Midbrain (tissue), 1 donor: ENCODE measurements at places on chromosomes 16 and 17.

DNA sequence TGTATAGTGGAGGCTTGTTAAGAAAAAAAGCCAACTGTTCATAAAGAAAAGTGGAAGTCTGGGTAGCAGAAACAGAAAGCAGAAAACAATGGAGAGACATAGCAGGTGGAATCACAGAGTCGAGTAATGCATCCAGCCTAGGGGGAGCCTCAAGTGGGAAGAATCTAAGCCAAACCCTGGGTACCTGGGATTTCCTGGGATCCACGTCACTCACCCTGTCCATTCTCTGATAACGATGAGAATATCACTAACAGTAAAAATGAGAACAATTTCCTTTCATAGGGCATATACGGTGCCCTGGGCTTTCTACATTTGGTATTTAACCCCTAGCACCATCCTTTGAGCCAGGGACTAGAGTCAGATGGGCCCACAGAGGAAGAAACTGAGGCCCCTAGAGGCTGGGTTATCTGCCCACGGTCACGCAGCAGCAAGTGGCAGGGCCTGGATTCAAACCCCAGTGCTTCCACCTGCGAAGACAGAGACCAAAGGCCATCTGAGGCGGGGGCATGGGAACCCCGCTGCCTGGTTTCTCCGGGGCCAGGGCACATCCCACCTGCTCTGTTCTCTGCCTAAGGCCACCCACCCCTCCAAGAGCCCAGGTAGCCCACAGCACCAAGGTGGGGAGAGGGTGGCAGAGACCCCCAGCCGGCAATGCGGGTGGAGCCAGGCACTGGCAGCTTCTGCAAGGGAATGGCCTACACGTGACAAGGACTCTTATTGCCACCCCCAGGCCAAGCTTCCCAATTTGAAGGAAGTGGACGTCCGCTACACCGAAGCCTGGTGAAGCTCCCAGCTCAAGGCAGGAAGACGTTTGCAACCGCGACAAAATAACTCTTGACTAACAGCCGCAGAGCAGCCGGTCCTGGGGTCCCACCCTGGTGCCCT is 69.8 kb upstream of the PLCG2 start:
- DNase-seq: no peak

- peak; percentile 11 for DNase-seq
Observed at GRCh38 chr16:62036101-62036801, at the start of gene CDH8. TSS of gene CDH8 (minus strand) at chr16:62036438. CDS start at chr16:62021403, 15,035 bp downstream.

GRCh38 chr17:37359682-37360188 is 16.1 kb upstream of the C17orf78 start:
- peak; percentile 31 for DNase-seq

GRCh38 chr17:73126716-73127473 is 34.4 kb upstream of the SLC39A11 start:
- DNase-seq: no peak

- DNase-seq: no peak
Observed at GRCh38 chr16:50099957-50100648, 34.3 kb downstream of the HEATR3 start.

DNA sequence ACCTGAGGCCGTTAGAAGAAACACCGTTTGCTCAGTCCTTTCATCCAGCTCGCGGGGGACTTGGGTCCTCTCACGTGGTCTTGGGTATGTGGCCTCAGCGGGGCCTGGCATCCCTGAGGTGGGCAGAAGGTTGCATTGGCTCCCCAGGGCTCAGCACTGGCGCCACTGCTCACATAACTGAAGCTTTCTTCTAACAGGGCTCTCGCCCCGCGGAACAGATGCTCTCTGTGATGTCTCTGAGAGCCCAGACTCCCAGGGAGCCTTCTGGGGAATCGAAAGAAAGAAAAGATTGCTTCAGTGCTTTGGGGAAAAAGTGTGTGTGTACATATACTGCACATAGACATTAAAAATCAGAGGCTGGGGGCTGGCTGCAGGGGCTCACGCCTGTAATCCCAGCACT is 10.1 kb downstream of the MGRN1 start:
- peak; percentile 8 for DNase-seq

DNA sequence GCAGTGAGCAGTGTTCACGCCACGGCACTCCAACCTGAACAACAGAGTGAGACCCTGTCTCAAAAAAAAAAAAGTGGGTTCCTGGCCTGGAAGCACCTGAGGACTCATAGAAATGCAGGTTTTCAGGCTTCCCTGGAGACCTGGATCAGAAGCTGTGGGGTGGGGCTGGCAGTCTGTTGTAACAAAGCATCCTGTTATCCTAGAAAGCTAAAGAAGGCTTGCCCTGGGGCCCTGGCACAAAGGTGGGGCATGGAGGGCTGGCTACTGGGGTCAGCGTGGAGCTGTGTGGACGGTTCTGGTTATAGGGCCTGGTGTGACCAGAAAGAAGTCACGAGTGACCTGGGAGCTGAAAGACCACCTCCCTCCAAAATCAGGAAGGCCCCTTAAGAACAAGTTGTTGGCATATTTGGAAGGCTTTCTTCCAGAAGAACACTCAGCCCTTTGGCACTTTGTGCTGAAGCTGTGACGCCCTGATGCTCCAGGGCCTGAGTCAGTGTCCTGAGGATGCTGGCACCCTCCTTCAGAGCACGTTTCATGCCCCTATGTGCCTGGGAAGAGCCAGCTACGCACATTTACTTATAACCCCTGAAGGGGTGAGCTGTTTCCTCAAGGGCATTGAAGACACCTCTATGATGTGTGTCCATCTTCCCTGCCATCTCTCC is 6.2 kb downstream of the CRISPLD2 start:
- DNase-seq: no peak

- no peak for DNase-seq
Observed at GRCh38 chr17:65442250-65442649, 119.2 kb downstream of the AXIN2 start.

DNA sequence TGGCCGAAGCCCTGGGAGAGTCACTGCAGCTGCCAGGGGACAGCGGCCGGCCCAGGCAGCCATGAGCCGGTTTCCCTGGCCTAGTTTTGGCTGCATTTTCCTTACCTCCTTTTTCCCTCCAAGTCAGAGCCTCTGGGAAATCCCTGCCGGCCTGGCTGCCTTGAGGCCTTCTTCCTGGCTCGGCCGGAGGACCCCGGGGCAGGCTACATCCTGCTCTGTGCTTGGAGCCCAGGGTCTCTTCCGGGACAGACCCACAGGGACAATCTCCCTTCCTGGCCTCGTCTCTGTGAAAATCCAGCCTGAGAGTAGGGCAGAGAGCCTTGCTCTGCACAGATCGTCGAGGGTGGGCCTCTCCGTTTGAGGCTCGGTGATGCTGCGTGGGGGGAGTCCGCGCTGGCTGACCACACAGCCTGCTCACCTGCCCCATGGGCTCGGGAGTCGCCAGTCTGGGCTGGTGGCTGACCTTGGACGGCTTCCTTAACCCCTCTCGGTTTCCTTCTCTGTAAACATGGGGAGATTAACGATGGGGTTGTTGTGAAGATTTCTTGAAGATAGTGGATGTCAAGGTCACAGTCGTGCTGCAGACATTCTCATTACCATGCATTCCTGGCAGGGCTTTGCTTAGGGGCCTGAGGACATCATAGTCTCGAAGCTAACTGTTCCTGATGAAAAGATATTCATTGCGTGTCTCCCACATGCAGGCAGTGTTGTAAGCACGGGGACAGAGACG is 34.8 kb upstream of the CIBAR2 start:
- no peak for DNase-seq

DNA sequence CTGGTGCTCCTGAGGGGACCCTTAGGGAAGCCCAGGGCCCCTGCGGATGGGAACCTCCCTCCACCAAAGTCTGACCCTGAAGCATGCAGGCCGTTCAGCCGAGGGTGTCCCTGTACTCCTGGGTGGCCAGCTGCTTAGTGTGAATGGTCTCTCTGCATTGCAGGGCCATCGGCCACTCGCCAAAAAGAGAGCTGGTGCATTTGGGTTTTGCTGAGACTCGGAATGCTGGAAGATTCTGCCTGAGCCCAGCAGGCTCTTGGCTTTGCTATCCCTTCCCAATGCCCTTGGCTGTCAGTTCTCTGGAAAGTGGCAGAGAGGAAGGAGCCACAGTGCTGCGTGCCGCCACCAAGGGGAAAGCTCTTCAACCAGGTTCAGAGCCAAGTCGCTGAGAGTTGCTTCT is 2.8 kb downstream of the MEOX1 start:
- DNase-seq: no peak

GRCh38 chr17:82217120-82217529 is 4.5 kb upstream of the CCDC57 start:
- no peak for DNase-seq

- no peak for DNase-seq
Observed at GRCh38 chr16:80034469-80034826, 433.9 kb upstream of the MAF start.

- no peak for DNase-seq
Observed at GRCh38 chr17:12659500-12659899, 6.2 kb upstream of the MYOCD start.

DNA sequence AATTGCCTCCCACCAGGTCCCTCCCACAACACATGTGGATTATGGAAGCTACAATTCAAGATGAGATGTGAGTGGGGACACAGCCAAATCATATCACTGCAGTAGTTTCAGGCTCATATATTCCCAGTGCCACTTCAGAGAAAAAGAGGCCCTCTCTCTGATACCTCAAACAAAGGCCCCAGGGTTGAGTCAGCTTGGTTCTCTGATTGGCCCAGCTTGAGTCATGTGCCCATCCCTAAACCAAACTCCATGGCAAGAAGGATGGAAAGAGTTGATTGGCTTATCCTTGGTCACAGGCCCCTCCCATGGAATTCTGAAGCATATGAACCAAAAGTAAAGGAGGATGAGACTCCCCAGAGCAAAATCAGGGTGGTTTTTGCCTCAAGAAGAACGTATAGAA is 75.9 kb upstream of the IRX6 start:
- no peak for DNase-seq

GRCh38 chr16:24617502-24617901 is 78.1 kb downstream of the RBBP6 start:
- DNase-seq: no peak

GRCh38 chr16:57387598-57388354 is 15.5 kb downstream of the CX3CL1 start:
- no peak for DNase-seq

DNA sequence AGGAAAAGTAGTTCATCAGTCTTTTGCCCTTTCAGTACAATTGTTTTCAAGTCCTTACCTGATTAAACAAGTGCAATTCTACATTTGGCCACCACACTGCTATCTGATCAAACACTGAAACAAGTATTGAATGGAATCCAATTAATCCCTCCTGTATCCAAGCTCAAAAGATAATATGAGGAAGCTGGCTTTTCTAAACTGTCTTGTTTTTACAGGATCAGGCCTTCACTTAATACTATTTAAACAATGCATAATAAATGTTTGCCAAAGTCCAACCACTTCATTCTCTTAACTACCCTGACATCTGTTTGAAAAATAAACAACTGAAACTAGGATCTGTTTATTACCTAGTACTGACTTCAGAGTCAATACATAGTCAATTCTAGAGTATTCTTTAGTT is 131.6 kb downstream of the MRTFB start:
- no peak for DNase-seq

DNA sequence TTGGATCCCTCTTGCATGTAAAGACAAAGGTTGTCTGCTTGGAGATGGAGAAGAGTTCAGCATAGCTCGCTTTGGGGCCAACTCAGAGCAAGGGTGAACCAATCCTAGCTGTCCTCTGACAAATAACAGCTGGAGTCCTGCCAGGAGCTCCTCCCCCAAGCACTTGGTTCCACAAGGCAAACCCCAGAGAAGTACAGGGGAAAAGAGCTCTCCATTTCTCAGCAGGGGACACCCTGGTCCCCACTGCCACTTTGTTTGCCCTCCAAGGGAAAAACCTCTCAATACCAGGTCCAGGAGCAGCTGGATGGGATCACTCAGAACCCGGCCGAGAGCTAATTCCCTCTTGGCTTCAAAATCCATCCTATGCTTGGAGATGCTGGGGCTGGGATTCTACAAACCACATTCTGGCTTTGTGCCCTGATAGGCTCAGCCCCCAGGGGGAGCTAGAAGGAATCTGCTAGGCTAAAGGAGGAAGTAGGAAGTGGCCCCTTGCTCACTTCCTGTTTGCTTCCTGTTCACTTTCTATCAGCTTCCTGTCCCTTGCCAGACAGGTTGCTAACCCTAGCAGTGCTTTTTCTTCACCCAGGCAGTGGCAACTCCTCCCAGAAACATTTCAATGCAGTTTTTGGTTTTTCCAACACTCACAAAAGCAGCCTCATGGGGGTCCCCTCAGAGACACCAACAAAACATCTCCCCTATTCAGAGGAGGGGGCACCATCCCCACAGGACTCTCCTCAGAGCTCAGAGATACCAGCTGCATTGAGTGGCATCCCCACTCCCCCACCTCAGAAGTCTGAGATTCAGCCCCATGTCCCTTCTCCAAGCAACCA is 30.7 kb downstream of the CDRT4 start:
- DNase-seq: peak; percentile 75

GRCh38 chr17:28493460-28493859 is 12.7 kb upstream of the FOXN1 start:
- no peak for DNase-seq

- DNase-seq: no peak
Observed at GRCh38 chr16:17775061-17775460, 304.3 kb upstream of the XYLT1 start.

GRCh38 chr16:85348911-85349334 is 236.7 kb upstream of the CIBAR2 start:
- no peak for DNase-seq

DNA sequence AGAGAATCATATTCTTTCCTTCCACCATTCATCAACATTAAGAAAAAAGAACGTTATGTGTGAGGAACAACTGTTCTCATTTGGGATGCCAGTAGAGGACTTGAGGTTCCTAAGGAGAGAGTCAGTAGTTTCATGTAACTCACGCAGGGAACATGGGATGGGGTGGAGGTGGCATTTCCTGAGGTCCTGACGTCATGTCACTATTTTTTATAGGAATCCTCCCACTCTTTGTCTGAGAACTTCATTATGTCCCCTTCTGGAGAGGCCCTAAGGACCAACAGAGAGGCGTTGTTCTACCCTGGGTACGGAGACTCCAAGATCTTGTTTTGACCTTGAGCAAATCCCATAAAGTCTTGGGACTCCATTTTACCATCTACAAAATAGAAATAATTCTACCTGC is 211.7 kb upstream of the SOX9 start:
- DNase-seq: no peak

GRCh38 chr16:85245307-85246172 is 133.3 kb upstream of the CIBAR2 start:
- peak; percentile 53 for DNase-seq

GRCh38 chr16:73768786-73769203 is 527.8 kb upstream of the PSMD7 start:
- no peak for DNase-seq

DNA sequence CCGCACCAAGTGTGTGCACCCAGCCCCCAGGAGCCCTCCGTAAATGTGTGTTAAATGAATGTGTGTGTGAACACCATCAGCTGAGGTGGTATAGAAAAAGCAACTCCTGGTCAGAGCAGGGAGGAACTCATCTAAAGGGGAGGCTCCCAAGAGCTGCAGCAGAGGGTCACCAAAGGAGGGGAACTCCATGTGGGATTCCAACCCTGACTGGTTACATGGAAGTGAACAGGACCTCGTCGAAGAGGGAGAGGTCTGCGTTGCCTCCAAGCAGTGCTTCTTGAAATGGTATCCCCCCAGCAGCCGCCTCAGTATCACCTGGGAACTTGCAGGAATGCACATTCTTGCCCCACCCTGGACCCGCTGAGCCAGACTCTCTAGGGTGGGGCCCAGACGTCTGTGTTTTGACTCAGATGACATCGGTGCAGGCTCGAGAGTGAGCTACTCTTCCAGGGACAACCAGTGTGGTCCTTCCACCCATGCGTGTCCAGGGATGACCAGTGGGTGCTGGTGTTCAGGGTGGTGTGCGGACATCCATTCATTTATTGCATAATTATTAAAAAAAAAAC is 30.8 kb downstream of the ADCY9 start:
- no peak for DNase-seq

GRCh38 chr17:30336369-30337171 is 2.7 kb upstream of the TMIGD1 start:
- DNase-seq: no peak
